T-helper 2 cell treated with Interferon-gamma antibody and Interleukin-4, amounts not matched to agents 5 μg/mL and 100 μg/mL, for 36 hours (primary cell): ENCODE measurements at places on chromosomes 7 and 10.

- no peak for DNase-seq
These were observed 111.3 kb downstream of the RGS10 start for GRCh38 chr10:119431034-119431772.

- DNase-seq, result no peak
These were observed 312.2 kb downstream of the GALNT17 start for GRCh38 chr7:71444130-71444529.

DNA sequence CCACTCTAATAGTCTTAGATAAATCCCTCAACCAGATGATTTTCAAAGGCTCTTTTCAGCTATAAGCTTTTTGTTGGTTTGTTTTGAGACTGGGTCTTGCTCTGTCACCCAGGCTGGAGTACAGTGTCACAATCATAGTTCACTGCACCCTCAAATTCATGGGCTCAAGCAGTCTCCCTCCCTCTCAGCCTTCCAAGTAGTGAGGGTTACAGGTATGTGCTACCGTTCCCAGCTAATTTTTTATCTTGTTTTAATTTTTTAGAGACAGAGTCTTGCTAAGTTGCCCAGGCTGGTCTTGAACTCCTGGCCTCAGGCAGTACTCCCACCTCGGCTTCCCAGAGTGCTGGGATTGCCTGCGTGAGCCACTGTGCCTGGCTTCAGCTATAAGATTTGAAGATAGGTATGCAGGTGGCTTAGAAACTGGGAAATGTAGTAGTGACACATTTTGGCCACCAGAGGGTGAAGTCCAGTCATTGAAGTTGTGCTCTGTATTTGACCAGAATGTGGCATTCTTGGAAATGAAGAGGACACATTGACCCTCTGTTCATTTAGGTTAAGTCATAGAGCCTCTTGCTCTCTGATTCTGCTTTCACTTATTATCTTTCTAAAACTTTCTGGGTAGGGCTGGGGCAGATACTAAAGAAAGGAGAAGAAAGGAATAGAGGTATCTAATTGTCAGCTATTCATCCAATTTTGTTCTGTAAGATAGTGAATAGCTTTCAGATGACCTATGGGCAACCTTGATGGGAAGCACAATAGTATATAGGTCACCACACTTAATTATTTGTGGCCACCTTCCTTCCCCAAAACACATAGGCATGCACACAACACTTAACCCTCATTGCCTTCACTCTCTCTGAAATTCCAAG is 36.0 kb downstream of the R3HCC1L start:
- DNase-seq, result peak; percentile 5

GRCh38 chr10:72254813-72255568 is 18.7 kb upstream of the DDIT4 start:
- DNase-seq, result peak; percentile 29

GRCh38 chr7:61576-62360 is 130.6 kb upstream of the FAM20C start:
- no peak for DNase-seq

GRCh38 chr10:3595736-3596135 is 189.3 kb downstream of the KLF6 start:
- DNase-seq, result no peak

- DNase-seq, result peak; percentile 54
These were observed 59.4 kb upstream of the FRMD4A start for GRCh38 chr10:14389981-14390590.

DNA sequence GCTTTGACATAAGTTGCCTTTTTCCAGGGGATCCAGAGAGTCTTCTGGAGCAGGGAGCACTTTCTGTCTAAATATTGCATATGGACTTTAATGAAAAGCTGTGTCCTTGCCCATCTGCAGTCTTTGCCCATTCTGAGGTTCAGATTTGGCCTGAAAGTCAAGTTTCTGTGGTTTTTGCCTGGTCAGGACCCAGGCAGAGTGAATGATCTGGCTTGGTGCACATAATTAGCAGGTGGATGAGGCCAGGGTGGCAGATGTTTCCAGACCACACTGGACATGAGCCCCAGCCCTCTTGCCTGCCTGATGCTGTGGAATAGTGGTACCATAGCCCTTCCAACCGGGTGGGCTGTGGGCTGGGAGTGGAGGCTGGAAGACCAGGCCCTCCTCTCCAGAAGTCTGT is 11.0 kb downstream of the HECW1 start:
- DNase-seq, result no peak

- no peak for DNase-seq
These were observed 6.7 kb upstream of the MAFK start for GRCh38 chr7:1523844-1524243.

DNA sequence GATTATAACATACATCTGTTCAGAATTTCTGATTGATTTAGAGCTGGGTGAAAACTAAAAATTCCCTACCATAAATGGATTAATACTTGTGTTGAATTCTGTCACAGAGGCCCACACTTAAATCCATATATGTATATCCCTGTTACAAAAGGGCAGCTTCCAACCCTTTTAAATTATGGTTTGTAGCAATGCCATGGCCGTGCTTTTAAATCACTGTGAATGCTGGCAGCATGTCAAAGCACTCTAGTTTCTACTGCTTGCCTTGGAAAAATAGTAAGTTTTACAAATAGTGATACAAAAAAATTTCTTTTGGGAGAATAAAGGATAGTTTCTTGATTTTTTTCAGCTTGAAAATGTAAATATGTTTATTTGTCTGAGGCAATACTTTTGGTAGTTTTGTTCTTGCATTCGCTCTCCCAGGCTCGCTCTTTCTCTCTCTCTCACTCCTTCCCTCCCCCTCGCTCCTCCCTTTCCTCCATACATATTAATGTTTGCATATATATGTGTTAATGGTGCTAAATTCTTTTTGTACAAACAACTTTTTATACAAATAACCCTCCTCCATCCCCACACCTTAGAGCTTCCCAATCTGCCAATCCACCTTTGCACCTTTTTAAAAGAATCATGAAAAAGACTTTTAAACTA is 29.8 kb downstream of the TES start:
- no peak for DNase-seq

DNA sequence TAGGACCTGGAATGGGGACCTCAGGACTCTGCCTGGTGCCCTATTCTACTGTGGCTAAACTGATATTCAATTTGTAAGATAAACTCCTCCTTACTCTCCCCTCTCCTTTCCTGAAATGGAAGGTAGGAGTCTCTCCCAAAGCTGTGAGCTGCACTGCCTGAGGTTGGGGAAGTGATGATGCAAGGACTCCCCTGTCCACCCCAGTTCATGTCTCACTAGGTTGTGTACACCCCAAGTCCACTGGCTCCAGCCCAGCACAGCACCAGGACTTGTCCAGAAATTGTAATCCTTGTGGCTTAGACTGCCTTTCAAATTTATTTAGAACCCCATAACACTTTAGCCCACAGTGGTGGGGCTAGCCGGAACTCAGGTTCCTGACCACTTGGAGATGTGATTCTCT is 247.2 kb upstream of the CTBP2 start:
- no peak for DNase-seq

DNA sequence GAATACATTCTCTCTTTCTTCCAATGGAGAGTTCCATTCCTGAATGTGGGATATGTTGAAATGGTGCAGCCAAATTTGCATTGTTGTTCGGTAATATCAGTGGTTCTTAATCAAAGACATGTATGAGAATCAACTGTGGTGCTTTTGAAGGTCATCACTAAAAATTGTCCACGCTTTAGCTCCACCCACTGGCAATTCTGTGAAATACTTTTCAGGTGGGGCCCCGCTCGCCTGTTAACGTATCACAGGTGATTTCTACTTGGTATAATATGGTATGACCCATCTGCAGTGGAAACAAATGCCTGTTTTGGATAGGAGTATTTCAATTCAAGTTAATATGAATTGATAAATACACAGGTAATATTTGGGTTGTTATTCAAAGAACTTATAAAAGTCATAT is 178.4 kb downstream of the NSUN6 start:
- no peak for DNase-seq

- no peak for DNase-seq
These were observed 192.3 kb downstream of the REEP3 start for GRCh38 chr10:63713191-63714144.

DNA sequence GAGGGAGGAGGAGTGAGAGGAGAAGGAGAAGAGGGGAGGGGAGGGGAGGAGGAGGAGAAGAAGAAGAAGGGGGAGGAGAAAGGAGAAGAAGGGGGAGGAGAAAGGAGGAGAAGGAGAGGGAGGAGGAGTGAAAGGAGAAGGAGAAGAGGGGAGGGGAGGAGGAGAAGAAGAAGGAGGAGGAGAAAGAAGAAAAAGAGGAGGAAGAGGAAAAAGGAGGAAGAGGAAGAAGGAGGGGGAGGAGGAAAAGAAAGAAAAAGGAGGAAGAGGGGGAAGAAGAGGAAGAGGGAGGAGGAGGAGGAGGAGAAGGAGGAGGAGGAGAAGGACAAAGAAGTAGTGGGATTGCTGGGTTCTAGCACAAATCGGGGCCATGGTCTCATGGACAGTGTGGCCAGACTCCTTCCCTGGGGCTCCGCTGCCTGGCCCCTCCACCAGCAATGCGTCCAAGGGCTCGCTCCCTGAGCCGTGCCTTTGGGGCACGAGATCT is 4.2 kb upstream of the MAFK start:
- no peak for DNase-seq

GRCh38 chr7:34486371-34486770 is 171.6 kb upstream of the NPSR1 start:
- no peak for DNase-seq

- DNase-seq, result no peak
These were observed 12.8 kb downstream of the LBX1 start for GRCh38 chr10:101216207-101217043.

DNA sequence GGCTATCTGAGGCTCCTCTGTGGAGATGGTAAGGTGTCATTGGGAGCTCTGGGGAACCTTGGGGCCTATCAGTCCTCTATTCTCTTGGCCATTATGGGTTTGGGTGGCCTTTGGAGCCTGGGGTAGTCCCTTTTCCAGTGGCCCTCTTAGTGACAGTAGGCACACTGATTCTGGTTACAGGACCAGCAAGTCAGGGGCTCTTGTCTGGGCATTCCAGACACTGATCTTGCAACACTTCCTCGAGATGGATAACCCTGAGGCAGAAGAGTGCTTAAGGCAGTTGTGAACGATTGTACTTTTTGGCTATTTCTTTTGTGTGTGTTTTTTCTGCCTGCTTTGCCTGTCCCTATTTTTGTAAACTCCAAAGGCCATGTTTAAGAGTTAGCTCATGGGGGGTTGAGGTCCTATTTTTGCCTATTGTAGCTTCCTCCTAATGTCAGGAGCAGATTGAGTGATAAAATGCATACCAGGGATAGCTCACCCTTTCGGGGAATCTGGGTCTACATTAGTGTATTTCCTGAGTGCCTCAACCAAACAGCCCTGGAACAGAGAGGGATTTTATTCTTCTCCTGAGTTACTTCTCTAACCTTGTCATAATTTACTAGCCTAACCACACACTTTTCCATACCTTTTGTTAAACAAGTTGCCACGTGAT is 61.2 kb downstream of the PRKAR2B start:
- no peak for DNase-seq

DNA sequence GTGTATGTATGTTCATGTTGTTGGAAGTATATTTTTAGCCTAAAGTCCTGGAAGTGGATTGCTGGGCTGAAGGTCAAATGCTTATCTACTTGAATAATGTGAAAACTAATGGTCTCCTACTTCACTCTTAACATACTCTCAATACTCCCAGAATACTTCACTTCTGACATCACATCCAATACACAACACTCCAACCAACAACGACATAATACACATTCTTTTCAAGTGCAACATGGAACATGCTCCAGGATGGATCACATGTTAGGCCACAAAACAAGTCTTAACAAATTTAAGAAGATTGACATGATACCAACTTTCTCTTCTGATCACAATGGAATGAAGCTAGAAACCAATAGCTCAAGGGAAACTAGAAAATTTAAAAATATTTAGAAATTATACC is 126.9 kb upstream of the ADCY1 start:
- no peak for DNase-seq

DNA sequence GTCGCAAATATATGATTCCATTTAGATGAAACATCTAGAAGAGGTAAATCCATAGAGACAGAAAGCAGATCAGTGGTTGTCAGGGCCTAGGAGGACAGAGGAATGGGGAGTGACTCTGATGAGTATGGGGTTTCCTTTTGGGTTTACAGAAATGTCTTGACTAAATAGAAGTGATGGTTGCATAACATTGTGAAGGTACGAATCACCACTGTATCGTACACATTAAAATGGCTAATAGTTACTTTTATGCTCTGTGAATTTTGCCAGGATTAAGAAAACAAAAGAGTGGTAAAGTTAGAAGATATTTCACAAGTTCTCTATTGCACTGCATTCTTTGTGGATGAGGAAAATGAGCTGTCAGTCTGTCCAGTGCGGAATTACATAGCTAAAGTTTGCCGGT is 407.4 kb downstream of the KCNMA1 start:
- DNase-seq, result no peak

DNA sequence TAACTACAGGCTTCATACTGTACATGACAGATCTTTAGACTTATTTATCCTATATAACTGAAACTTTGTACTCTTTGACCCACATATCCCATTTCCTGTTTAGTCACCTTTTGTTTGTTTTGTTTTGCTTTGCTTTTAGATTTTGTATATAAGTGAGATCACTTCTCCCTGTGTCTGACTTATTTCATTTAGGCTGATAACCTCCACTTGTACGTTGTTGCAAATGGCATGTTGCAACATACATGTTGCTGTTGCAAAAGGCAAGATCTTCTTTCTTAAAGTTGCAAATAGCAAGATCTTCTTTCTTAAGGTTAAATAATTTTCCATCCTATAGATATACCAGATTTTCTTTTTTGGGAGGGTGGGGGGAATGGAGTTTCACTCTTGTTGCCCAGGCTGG is 341.5 kb downstream of the OTUD1 start:
- DNase-seq, result no peak

- peak; percentile 79 for DNase-seq
These were observed at the start of gene NT5C2 for GRCh38 chr10:103193107-103193819. TSS of gene NT5C2 (minus strand) at chr10:103193272. CDS start at chr10:103174958, 18,314 bp downstream.

DNA sequence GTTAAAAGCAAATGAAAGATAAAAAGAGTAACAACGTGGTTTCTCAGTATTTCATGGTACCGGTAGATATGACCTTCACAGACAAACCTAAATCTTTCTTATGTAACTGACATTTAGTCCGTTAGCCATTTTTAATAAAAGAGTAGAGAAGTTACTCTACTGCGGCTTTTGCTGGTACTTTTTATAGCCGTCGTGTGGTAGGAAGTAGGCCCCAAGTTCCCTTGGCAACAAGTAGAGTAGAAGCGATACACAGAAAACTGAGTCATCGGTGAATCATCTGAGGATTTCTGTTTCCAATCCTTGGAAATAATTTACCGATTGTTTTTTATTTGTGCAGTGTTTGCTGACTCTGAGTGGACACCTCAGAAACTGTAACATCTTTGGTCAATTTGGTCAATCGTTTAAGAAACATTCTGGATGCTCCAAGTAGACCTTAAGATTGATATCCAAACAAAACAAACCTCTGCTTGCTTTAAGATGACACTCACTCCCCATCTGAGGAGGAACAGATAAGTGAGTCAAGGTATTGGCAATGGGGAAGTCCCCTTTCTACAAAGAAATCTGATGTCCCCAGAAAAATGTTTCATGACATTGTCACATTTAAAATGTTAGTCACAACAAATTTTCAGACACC is 63.9 kb upstream of the AHR start:
- peak; percentile 80 for DNase-seq

- DNase-seq, result no peak
These were observed 57.4 kb upstream of the AGR3 start for GRCh38 chr7:16939161-16939560.

GRCh38 chr7:157493017-157493416 is 156.2 kb downstream of the DNAJB6 start:
- peak; percentile 3 for DNase-seq
